ENCODE measurements at places on chromosomes 2 and 18.

DNA sequence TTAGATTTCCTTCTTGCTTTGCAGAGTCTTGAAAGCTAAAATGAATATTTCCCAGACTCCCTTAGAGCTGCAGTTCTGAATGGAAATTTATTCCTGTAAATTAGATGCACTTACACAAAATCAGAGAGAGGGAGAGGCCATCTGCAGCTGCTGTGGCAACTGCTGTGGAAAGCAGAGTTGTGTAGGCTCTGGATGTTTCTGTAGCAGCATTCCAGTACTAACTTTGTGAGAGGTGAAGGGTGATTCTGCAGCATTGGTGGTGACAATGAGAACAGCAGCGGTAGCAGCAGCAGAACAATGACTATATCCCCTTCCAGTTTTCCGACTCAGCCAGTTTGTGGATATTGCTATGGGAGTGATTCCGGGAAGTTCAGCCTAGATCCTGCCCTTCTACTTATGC is 433.0 kb upstream of the REG3G start:
- DNase-seq = no peak

DNA sequence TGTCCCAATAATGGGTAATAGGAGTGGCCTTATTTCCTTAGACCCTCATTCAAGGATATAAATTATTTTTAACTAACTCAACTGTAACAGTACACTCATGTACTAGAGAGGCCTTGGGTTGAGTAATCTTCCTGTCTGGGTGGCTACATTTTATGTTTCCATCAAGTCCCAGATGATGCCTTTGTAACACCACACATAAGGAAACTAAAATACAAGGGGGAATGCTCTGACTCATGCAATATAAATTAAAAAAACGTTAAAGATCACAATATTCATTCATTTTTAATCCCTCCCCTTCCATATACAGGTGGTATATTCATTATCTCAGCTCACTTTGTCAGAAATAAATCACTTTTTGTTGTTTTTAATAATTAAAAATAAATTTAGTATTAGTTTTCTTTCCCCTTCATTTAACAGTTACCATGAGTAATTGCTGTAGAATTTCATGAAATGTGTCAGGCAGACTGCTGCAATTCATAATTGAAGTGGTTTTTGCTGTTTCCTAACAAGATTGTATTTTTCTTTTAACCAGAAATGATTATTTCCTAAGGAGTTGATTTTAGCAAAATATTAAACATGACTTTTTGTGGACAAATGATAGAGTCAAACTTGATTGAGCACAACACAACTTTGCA is 1403.6 kb downstream of the SUCLG1 start:
- no peak for DNase-seq

DNA sequence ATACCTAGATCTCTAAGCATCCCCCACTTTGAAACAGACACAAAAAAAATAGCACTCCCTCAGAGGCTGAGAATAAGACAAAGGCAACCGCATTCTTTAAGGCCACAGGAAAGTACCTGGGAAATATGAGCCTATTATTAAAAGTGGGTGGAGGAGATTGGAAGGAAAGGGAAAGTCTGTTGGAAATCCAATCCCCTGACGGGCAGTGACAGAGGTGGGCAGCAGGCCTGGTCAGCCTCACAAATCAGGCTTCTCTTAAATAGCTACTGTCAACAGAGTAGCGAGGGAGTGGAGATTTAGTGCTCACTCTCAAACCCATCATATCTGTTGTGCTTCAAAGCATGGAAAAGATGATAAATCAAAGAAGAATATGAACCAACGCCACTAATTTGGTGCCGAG is 324.4 kb downstream of the ALK start:
- no peak for DNase-seq

DNA sequence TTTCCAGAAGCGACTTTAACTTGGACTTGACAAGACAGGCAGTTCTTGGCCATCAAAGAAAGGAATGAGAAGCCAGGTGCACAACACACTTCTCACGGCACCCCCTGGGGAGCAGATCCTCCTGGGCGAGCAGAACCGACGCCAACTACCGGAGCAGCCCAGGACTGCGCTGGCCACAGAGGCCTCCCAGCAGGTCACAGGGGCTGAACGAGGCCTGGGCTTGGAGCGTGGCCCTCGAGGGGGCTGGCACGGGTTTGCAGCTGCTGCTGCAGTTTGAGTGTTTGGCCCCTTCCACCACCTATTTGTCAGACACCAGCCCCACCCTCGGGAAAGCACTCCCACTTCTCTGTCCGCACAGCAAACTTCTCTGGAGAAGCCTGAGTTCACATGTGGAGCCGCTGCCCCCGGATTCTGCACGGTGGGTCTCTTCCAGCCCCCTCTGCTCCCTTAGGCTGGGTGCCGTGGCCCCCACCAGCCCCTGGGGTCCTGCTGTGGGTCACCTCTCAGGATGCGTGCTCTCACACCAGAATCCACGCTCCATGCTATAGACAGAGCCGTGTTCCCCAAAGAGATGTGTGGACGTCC is 306.7 kb upstream of the SALL3 start:
- no peak for DNase-seq

DNA sequence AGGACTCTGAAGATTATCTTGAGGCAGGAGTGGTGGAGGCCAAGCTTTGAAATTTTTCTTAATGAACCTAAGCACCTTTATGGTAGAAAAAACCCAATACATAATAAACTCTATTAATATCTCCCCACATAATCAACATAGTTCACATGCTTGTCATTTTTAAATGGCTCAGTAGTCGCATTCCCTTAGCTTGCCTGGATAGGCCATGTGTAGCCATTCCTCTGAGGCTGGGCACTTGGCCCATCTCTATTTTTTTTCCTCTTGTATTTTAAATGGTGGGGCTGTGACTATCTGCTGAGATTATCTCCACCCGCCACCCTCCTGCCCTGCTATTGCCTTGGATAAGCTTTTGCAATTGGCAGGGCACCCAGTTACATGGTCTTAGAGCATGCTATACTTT is 143.1 kb downstream of the FHOD3 start:
- DNase-seq = no peak

DNA sequence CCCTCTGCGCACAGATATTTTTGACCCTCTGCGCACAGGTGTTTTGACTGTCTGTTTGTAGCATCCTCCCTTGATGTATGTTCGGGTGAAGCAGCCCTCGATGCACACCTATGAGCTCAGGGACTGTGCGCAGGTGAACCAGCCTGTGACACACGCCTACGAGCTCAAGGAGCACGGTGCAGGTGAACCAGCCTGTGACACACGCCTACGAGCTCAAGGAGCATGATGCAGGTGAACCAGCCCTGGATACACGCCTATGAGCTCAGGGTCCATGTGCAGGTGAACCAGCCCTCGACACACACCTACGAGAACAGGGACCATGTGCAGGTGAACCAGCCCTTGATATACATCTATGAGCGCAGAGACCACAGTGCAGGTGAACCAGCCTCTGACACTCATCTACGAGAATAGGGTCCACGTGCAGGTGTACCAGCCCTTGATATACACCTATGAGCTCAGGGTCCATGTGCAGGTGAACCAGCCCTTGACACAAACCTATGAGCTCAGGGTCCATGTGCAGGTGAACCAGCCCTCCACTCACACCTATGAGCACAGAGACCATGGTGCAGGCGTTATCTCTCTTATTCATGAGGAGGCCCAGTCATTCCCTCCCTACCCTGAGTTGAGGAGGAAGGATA is 33.9 kb downstream of the SH3BP4 start:
- no peak for DNase-seq

DNA sequence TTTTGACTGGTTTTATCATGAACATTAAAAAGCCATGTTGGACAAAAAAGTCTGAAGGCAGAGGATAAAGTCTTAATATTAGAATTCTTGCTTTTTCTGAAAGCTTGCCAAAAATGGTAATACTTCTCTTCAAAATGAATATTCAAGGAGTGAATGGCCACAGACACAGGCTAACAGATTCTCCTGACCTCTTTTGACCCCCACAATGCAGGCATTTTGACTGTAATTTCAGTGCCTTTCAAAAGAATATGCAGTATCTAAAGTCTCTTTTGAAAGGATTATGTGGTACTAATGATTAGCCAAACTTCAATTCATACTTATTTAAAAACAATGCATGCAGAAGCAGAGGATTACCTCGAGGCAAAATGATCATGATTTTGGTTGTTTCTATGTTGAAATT is 557.8 kb upstream of the GCFC2 start:
- no peak for DNase-seq

DNA sequence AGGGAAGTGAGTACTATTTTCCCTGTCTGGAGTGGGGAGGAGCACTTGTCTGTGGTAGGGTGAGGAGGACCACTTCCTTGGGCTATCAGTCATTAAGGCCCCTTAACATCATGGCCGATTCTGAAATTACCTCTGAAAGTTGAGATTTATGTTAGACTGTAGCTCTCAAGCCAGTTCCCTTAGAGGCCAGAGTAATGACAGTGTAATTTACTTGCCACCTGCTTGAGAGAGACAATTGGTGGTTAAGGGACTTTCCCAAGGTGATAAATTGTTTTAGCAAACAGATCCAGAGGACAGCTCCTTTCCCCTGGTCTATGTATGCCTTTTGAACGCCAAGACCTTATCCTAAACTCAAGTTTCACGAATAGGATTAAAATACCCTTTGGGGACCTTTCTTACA is 56.1 kb downstream of the NEDD4L start:
- no peak for DNase-seq

- DNase-seq = no peak
These were observed 1.5 kb upstream of the AAK1 start for GRCh38 chr2:69645031-69645431.

DNA sequence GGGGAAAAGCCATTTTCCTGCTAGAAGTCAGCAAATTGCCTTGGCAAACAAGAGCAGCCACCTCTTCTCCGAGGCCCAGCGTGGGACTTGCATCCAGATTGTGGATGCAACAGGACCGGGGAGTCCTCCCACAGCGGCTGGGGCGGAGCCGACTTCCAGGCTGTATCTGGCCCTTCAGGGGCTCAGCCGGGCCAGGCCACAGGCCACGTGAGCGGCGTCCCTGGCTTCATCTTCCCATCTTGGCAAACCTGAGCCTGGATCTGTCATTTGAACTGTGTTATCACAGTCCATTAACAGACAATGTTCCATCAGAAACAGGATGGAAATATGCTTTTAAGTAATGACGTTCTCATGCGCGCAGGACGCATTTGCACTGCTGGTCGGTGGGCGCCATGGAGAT is 483.5 kb upstream of the SALL3 start:
- DNase-seq = no peak

DNA sequence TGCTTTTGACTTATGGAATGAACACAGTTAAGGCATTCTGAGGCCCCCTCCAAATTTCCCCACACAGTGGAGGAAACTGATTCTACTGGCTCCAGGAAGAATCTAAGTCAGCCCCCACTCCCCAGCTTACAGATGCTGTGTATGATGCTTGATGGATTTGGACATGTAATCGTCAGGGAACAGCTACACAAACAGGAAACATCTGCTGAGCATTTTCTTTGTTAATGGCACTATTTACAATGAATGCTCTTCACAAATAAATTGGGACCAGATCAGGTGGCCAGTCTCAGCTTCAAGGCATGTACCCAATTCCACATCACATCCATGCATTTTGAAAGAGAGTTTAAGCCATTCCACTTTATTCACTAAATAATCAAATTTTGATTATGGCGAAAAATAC is 562.3 kb downstream of the SOX11 start:
- no peak for DNase-seq

- DNase-seq = no peak
These were observed 3.8 kb downstream of the ZFAND2B start for GRCh38 chr2:219210196-219210885.

GRCh38 chr2:233367586-233367985 is 13.3 kb downstream of the DGKD start:
- no peak for DNase-seq

DNA sequence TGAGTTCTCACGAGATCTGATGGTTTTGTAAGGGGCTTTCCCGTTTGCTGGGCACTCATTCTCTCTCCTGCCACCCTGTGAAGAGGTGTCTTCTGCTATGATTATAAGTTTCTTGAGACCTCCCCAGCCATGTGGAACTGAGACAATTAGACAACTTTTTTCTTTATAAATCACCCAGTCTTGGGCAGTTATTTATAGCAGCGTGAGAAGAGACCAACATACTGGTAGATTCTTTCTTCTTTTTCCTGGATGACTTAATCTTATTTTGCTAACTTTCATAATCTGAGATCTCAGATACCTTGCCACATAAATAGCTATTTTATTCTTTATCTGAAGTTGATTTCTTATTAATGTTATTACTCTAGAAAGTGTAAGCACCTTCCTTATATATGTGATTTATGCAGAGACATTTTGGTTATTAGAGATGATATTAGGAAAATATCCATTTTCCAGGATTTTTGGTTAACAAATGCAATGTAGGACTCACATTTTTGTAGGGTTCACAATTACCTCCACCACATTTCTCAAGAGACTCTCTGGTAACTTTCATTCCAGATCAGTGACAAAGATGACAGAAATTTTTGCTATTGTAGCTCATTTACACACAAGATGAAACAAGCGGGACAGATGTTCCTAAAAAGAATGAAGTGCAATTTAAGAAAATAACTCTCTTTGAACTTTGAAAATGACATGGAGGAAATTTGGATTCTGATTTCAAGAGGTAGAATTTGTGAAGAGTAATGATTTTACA is 97.9 kb upstream of the RND3 start:
- no peak for DNase-seq

DNA sequence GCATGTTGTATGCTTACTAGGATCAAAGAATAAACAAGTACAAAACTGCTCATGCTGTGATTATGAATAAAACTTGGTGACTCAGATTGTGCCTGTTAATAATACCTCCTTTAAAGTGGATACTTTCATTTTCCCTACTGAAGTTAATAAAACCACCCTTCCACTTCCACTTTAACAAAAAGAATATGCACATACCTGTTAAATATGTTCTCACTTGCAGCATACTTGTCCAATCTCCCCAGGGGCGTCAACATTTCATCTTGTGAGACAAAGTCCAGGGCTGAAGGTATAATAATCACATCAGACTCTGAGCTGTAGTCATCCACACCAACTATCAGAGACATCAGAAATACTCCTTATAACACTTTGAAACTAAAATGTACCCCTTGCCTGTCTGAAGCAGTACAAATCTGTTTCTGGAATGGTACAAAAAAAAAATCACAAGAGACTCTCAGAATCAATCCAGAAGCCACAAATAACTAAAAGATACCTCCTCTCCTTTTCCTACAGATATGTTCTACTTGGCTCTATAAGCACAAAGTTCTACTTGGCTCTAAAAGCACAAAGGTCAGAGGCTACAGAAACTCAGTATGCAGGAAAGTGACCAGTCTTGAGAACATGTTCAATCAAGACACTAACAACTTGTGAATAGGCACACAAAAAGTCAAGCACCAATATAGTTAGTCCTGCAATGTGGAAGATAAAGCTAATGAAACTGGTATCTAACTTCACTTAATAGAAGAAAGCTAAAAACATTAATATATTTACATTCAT is 19.3 kb downstream of the PPP4R1 start:
- DNase-seq = no peak

GRCh38 chr18:21682371-21683051 is 22.1 kb downstream of the ABHD3 start:
- DNase-seq = no peak

- DNase-seq = no peak
These were observed 140.4 kb downstream of the CTIF start for GRCh38 chr18:48679236-48679635.

DNA sequence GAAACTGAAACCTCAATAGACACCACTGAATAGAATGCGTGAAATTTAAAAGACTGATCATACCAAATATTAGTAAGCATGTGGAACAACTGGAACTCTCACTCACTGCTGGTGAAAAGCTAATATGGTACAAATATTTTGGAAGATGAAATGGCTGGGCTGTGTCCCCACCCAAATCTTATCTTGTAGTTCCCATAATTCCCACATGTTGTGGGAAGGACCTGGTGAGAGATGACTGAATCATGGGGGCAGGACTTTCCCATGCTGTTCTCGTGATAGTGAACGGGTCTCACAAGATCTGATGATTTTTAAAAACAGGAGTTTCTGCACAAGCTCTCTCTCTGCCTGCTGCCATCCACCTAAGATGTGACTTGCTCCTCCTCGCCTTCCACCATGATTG is 32.0 kb upstream of the MYCN start:
- DNase-seq = no peak
